ENCODE measurements at places on chromosomes 2 and 18.

DNA sequence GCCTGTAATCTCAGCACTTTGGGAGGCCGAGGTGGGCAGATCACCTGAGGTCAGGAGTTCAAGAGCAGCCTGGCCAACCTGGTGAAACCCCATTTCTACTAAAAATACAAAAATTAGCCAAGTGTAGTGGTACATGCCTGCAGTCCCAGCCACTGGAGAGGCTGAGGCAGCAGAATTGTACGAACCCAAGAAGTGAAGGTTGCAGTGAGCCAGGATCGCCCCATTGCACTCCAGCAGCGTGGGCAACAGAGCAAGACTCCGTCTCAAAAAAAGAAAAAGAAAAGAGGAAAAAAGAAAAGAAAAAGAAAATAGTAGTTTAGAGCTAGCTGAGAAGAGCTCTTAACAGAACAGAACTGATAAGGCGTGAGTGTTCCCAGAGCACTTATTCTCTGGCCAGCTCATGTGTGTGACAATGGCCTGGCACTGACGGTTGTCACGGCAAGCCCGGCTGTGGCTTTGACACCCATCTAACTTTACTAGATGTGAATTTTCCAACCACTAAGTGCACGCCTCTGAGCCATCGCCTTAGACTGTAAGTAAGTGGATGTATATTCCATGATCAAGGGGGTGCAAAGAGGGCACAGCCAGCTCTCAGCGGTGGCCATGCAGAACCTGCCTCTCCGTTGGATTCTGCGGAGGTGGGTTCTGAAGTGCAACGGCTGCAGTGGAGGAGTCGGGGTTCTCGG is 80.0 kb downstream of the ZNF516 start:
- DNase-seq = no peak

DNA sequence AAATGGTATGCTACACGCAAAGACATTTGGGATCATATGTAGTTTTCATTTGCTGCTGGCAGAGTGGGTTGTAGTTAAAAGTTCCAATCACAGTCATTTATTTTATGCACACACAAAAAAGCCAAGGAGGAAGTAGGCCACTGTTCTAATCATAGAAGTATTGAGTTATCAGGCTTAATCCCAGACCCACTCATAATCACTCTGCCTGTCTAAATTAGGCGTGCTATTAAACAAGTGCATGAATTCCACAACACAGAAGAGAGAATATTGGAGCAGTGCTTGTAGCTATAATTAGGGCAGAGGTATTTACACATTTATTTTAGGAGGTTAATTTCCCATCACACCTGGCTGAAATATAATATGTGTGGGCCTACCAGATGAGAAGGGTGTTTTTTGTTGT is 65.7 kb upstream of the FIGN start:
- DNase-seq = no peak

DNA sequence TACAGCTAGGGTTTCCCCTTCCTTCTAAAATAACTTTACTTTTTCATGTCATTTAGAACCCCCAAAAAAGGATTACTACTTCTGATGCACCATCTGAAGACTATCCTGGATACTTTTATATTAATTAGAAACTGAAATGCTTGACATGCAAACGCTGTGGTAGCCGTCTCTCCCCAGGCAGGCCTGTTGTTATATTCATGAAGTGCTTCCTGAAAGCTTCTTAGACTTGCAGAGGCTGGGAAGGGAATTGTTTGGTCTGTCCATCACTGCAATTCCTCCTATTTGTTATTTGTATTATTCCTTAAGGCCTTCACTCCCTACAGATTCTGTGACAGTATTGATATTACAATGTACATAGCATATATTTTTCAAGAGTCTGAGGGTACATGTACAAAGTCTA is 370.2 kb downstream of the NRXN1 start:
- DNase-seq = no peak

DNA sequence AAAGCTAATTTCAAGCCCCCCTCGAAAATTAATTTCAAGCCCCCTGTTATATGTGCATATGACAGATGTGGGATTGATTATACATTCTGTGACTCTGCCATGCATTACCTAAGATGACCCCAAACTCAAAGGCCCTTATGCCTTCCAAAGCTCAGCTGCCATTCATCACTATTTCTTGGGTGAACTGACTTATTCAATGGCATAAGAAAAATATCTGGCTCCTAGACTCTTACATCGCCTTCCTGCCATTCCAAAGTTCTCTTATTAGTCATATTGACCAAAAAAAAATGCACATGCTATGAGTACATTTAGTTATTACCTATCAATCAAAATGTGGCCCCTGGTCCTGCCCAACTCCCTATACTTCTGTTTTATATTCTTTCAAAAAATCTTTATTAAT is 291.8 kb upstream of the CHAC2 start:
- no peak for DNase-seq

GRCh38 chr2:8490166-8490721 is 191.6 kb upstream of the ID2 start:
- DNase-seq = no peak

DNA sequence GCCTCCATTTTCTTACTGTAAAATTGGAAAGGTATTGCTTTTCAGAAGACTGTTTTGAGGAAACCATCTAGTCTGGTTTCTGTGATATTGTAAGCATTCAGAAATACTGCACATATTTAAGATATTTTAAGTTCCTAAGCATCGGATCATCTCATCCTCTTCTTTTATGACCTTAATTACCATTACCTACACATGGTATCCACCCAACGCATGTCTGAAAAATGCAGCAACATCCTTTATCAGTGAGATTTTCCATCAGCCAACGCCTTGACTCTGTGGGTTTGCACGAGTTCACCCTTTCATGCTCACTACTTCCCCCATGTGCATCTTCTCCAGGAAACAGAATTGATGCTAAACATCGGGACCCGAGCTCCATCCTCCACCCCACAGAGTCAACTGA is 84.3 kb downstream of the COL4A4 start:
- no peak for DNase-seq

- DNase-seq = no peak
These were observed 427.9 kb upstream of the POU3F3 start for GRCh38 chr2:104425850-104426595.

GRCh38 chr18:490024-490366 is 10.5 kb downstream of the COLEC12 start:
- no peak for DNase-seq

GRCh38 chr2:75003773-75004172 is 45.3 kb downstream of the POLE4 start:
- no peak for DNase-seq

GRCh38 chr18:71040161-71040560 is 751.3 kb downstream of the SOCS6 start:
- no peak for DNase-seq
